ENCODE measurements at places on chromosomes 3 and 15.
A peak's percentile ranks its signal among the peaks of the same experiment; 100 is the strongest.

DNA sequence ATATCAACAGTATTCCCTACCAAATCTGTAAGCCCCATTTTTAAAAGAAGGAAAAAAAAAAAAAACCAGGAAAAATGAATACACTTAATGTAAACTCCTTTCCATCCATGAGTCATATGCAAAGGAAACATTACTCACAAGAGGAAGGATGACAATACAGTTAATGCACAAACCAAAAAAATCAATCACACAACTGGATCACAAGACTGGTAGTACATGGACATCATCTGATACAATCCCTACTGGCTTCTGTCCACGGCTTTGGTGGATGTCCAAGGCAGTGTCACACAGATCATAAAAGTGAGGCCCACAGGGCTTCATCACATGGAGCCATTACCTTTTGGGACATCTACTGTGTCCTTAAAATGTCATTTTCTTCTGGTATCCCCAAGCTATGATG is 44.0 kb downstream of the SUCLG2 start:
- DNase-seq: no peak

DNA sequence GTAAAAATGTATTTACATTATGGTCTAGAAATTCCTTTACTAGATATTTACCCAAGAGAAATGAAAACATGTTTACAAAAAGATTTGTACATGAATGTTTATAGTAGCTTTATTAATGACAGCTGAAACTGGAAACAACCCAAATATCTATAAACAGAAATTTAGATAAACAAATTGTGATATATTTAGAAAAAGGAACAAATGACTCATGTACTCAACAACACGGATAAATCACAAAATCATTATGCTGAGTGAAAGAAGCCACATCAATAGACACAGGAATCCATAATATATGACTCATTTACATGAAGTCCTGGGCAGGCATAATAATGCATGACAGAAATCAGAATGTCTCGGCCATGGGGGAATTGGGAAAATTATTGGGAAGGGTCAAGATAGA is 1020.2 kb downstream of the SQOR start:
- no peak for DNase-seq

DNA sequence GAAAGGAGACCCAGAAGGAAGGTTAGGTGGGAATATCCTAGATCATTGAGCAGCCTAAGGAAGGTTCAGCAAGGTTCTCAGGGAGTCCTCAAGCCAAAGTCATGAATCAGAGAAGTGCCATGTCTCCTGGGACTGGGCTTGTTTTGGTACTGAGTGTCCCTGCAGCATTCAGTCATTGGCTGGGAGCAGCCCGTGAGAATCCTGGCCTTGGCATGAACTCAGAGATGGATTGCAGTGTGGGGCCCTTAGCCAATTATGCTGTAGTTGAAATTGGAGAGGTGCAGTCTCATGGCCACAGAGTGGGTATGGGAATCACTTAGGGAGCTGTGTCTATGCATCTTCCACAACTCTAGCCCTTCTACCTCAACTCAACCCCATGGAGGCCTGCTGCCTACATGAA is 17.0 kb upstream of the PPM1L start:
- DNase-seq: no peak

DNA sequence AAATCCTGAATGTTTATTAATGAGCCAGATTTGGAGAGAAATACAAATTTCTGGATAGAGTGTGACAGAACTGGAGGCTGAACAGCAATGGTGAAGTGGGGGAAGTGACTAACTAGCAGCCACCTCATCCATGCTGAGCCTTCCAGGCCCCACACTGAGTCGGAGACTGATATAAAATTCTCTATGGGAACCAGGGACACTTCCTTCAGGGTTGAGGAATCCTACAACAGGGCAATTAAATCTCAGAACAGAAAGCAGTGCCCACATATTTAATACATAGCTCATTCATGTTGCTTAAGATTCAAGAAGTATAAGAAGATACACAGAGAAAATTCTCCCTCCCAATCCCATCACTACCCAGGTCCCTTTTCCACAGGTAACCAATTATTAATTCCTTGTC is 49.3 kb downstream of the HACD2 start:
- DNase-seq: no peak

DNA sequence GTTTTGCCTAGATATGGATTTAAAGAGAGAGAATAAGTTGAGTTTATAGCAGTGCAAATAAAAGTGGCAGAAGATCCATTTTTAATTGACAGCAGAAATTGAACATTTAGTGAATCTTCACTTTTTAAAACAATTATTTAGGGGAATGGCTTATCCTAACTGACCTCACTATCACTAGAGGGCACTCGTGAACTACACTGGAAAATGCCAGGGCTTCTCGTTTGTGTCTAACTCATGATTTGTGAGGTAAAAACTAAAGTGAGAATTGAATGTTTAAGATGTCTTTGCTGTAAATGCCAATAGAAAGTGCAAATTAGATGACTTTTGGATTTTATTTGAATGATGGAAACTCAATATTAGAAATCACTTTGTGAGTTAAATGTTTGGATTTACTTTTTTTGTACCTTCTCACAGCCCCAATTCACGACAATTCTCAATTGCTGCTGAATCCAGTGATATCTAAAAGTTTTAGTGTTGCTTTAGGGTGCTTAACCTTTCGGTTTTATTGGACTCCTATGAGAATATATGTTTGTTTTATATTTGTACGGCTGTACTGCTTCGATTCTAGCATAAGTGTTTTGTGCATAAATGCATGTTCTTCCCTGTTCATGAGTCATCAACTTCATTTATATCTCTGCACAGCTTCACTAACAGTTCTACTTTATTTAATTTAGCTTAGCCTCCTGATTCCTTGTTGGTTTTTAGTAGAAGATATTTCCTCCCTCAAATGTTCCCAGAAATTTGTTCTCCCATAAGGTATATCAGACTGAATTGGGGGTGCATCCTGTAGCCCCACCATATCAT is 462.1 kb downstream of the MFSD1 start:
- DNase-seq: no peak

GRCh38 chr3:120311863-120312794 is 27.1 kb upstream of the GPR156 start:
- no peak for DNase-seq

GRCh38 chr3:150787741-150788370 is 24.9 kb upstream of the SIAH2 start:
- peak; percentile 75 for DNase-seq

GRCh38 chr15:51103330-51103729 is 8.6 kb upstream of the TNFAIP8L3 start:
- no peak for DNase-seq

- no peak for DNase-seq
Observed at GRCh38 chr15:37220949-37221670, 120.8 kb upstream of the MEIS2 start.

DNA sequence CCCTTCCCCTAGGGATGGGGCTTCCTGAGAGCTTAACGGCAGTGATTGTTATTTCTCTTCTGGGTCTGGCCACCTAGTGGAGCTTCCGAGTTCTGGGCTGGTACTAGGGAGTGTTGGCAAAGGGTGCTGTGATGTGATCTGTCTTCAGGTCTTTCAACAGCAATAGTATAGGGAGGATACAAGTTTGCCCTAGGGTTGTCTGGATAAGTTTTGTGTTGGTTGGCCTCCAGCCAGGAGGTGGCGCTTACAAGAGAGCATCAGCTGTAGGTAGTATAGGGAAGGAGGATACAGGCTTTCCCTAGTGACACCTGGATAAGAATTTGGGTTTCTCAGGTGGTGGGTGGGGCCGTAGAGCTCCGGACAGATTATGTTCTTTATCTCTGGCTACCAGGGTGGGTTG is 19.2 kb upstream of the CPOX start:
- DNase-seq: no peak

- DNase-seq: no peak
Observed at GRCh38 chr15:32802286-32802936, 84.6 kb downstream of the GREM1 start.

DNA sequence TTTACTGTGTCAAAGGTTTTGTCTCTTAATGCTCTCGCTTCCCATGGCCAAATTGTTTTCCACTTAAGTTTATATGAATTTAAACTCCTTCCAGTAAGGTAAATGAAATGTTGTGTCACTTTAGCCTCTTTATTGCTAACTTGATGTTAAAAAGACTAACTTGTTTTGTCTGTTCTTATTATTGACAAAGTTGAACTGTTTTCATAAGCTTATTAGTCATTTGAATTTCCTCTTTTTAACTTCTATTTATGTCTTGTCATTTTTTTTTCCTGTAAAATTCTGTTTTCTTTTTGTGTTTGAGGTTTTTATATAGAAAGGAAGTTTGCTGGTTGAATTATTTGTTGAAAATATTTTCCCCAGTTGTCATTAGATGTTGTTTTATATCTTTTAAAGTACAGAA is 25.8 kb downstream of the FAM98B start:
- DNase-seq: no peak

DNA sequence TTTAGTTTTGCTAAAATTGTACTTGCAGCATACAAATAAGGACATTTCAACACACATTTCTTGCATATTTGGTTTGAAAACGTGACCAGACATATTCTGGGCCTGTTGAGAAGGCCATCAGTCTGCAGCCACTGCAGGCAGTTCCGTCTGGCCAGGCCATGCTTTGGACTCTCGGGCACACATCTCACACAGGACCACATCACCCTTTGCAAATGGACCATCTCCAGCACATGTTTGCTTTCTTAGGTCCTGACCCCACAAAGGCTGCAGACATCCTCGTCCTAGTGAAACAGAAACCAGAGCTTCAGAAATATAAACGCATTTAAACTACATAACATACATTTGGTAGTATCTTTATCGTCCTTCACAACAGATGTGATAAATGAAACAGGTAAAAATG is 24.1 kb downstream of the GABRA5 start:
- no peak for DNase-seq

GRCh38 chr3:135757421-135757820 is 208.1 kb upstream of the PPP2R3A start:
- no peak for DNase-seq

DNA sequence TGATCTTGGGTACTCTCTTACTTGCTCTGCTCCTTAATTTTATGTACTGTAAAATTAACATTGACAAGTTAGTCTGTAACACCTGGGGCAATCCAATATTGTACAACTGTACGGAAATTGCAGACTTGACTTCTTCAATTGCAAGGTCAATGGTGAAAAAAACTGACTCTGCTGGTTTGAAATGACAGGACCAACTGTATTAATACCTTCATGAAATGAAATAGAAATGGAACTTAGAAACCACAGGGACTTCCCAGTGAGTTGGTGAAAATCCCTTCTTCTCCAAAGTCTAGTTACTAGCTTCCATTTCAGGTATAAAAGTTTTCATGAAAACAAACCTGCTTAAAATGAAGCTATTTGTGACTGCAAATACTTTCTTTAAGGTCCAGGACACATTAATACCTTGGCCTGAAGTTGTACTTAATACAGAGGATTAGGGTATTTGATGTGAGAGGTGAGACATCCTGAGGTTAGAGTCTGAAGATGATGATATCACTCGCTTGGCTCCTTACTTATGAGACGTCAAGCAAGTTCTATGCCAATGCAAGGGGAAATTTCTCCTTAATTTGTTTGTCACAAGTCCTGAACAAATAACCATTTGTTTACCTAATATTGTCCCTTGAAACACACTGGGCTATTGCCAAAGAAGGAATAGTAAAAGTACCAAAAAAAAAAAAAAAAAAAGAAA is 226.2 kb upstream of the TP63 start:
- DNase-seq: no peak

DNA sequence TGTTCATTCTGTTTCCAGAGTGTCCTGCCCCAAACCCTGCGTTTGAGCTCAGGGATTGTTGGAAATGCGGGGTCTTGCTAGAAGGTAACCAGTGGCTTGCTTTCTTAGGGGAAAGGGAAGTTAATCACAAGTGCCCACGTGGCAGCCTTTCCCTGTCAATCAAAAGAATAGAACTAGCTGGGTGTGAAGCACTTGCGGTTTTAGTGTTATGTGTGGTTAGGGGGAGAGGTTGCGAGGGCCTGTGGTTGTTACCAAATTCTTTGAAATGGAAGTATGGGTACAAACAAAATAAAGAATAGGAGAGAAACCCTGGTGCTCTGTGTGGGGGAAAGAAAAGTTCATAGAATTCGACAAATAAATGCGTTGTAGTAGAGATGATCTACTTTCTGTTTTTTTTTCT is 67.6 kb downstream of the FNDC3B start:
- DNase-seq: peak; percentile 35

DNA sequence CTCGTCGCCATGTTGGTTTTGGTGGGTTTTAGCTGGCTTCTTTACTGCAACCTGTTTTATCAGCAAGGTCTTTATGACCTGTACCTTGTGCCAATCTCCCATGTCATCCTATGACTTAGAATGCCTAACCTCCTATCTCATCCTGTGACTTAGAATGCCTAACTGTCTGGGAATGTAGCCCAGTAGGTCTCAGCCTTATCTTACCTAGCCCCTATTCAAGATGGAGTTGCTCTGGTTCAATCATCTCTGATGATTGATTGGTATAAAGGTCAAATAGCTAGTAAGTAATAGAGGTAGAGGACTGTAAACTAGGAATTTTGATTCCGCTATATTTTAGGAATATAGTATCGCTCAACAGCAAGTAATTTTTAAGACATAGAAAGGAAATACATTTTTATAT is 1.3 kb upstream of the ACKR2 start:
- no peak for DNase-seq

DNA sequence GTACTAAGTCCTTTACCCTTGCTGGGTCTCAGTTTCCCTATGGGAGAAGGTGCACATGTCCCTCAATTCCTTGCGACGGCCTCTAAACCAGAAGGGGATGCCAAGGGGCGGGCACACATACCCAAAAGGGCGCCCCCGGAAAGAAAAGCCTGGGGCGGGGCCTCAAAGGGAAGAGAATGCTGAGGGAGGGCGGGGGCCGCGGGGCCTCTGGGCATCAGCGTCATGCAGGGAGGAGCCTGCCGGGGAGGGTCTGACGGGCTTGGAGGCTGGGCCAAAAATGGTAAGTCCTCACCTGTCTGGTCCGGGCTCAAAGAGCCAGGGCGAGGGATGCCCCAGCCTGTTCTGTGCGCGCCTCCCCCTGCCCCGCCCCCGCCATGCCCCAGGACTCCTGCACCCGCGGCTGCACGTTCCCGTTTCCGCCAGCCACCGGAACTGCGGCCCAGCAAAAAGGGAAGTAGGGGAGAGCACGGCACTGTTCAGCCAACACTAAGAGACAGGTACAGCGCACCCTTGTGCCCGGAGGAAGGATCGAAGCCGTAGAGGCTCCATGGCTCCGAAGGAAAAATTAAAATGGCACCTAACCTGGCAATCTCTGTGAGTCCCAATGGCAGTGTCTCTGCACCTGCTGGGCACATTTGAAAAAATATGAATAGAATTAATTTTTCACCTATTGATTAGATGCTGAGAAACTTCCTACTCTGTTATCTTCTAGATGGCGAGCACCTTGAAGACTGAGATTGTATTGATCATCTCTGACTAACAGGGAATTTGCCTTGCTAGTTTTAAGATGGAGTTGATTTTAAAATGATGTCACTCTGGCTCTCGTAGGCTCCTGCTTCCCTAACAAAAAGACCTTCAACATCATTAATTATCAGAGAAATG is at the start of gene DET1:
TSS of gene DET1 (minus strand) at position 434 of the 882 bp plus-strand sequence. CDS start 14,976 bp downstream, outside the sequence.
- peak; percentile 88 for DNase-seq

GRCh38 chr3:54432975-54433374 is 310.6 kb downstream of the CACNA2D3 start:
- no peak for DNase-seq

- DNase-seq: no peak
Observed at GRCh38 chr15:98873441-98874218, 134.0 kb downstream of the PGPEP1L start.
